DMS79 treated with DMSO at 0.1 percent for 48 hours (cell line): ENCODE measurements at places on chromosomes 1 and 21.

GRCh38 chr21:29022166-29022565, 2.3 kb upstream of the USP16 start:
- DNase-seq, result no peak

- no peak for DNase-seq
Observed at GRCh38 chr1:58899587-58900271, 115.9 kb upstream of the JUN start.

DNA sequence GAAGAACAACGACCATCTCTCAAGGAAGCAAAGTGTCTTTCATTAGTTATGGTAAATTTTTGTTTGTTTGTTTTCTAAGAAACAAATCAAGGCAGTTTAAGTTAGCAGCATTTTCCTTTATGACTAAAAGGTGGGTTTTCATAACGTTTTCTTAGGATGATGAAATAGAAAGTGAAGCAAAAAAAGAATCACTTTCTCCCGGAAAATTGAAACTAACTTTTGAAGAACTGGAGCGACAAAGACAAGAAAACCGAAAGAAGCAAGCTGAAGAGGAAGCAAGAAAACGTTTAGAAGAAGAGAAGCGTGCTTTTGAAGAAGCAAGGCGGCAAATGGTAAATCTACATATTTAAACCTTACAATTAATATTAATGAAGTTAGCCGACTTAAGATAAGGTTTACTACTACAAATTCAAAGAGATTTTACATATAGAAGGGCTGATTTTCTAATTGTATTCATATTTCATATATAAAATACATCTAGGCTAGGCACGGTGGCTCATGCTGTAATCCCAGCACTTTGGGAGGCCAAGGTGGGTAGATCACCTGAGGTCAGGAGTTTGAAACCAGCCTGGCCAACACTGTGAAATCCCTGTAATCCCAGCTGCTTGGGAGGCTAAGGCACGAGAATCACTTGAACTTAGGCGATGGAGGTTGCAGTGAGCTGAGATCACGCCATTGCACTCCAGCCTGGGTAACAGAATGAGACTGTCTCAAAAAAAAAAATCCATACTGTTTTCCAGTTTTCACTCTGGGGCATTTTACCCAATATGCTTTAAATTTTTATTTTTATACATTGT, 38.3 kb downstream of the NEXN start:
- no peak for DNase-seq

DNA sequence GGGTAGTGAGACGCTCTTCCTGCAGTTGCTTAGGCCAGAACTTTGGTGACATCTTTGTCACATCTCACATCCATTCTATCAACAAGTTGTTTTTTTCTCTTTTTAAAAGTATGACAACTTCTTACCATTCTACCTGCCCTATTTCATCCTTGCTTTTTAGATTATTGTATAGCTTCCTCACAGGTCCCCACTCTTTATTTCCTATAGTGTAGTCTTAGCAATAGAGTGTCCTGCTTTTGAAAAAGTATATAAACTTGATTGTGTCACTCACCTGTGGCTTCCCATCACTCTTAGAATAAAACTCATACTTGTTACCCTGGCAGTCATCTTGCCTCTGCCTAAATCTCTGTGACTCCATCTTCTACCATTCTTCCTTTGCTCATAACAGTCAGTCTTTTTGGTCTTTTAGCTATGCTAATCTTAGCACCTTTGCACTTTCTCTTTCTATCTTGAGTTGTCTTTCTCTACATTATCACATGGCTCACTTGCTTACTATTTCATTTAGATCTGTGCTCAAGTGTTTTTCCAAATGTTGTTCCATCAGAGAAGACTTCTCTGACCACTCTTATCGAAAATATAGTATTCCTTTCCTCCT, 9.5 kb downstream of the CDC73 start:
- DNase-seq, result no peak

- DNase-seq, result peak; percentile 47
Observed at GRCh38 chr1:233189526-233189925, 106.0 kb downstream of the PCNX2 start.

GRCh38 chr1:55448261-55448660, 233.1 kb upstream of the USP24 start:
- DNase-seq, result no peak

- DNase-seq, result no peak
Observed at GRCh38 chr1:58929671-58930325, 146.0 kb upstream of the JUN start.

DNA sequence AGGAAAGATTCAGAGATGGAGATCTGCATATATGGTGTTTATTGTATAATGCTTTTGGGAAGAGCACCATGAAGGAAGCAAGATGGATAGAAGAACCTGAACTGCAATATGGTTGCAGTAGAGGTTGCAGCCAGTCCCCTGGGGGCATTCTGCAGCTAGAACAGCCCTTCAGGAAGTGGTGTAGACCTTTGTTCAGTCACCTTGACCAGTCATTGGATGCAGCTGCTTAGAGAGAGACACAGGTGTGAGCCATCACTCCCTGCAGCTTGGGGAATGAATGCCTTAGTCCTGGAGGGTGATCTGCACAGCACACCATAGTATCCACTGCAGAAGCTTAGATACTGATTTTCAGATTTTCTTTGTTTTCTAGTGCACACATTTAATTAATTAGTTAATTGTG, 42.3 kb downstream of the NEK7 start:
- no peak for DNase-seq

- no peak for DNase-seq
Observed at GRCh38 chr1:180936110-180937011, 23.7 kb downstream of the KIAA1614 start.

DNA sequence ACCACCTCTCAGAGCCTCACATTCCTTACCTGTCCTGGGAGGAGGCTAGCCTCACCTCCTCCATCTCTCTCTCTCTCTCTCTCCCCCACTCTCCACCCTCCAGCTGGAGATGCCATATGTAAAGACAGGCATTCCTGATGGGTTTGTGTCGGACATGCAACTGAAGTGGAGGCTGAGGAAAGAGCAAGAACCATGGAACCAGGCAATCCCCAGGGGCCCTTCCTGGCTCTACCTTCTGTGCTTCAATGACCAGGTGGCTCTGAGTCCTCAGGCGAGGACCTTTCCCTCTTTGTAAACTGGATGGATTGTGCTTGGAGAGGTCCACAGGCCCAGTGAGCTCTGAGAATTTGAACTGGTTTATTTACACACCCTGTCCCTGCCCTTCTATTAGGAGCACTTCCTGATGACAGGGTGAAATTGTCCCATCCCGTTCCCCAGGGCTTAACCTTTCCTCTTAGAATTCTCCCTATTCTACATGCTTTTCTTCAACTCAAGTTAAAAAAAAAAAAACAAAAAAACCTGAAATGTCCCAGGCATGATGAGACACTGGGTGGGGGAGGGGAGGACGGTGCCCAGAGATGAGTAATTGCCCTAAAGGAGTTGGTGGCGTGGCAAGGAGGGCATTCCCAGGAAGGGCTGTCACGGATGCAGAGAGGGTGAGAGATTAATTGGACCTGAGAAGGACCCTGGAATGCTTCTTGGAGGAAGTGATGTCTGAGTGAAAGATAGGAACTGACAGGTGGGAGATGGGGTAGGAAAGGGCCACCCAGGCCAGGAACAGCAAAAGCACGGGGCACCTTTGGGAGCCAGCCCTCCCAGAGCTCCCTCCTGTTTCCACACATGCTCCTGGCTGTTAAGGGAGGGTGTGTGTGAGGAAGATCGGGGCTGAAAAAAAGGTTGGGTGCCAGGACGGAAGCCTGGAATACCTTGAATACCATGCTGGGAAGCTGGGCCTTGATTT, 50.2 kb upstream of the WASF2 start:
- DNase-seq, result peak; percentile 46

DNA sequence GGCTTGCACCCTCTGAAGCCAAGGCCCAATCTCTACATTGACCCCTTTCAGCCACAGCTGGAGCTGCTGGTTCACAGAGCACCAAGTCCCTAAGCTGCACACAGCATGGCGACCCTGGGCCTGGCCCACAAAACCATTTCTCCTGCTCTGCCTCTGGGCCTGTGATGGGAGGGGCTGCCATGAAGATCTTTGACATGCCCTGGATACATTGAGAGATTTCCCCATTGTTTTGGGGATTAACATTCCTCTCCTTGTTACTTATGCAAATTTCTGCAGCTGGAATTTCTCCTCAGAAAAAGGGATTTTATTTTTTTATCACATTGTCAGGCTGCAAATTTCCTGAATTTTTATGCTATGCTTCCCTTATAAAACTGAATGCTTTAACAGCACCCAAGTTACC, 235.8 kb downstream of the COL11A1 start:
- no peak for DNase-seq

GRCh38 chr1:89608319-89608983, 24.5 kb upstream of the LRRC8C start:
- no peak for DNase-seq

- DNase-seq, result no peak
Observed at GRCh38 chr21:35026617-35027562, 22.2 kb downstream of the RUNX1 start.

GRCh38 chr21:41779659-41780058, 12.8 kb upstream of the RIPK4 start:
- DNase-seq, result peak; percentile 96

DNA sequence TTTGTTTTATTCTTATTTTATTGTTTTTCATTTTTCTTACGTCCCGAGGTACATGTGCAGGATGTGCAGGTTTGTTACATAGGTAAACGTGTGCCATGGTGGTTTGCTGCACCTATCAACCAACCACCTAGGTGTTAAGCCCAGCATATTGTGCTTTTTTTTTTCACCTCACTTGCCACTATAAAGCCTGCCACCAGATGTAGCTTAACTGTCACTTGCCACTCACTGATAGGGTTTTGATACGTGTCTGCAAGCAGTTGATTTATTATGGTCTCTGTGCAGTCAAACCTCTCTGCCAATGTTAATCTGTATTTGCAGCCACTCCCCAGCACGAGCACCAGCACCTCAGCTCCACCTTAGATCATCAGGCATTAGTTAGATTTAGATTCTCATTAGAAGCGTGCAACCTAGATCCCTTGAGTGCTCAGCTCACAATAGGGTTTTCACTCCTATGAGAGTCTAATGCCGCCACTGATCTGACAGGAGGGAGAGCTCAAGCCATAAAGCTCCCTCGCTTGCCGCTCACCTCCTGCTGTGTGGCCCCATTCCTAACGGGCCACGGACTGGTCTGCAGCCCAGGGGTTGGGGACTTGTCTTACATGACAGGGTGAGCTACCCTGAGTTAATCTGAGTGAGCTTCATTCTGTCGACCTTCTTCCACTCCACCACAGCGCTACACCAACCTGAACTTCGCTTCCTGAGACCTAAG, 17.9 kb upstream of the ABCG1 start:
- no peak for DNase-seq

DNA sequence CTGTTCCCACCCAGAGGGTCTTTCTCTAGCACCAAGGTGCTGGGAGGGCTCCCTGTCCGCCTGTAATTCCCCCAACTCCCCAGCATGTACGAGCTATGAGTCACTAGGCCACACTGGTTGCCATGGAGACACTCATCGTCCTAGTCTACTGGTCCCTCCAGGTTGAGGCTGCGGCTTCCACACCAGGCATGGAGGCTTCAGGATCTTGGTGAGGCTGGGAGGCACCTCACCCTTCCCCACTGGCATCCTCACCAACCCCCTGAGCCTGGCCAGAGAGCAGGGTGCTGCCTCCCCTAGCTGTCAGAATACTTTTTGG, 75.6 kb upstream of the KAZN start:
- DNase-seq, result no peak

DNA sequence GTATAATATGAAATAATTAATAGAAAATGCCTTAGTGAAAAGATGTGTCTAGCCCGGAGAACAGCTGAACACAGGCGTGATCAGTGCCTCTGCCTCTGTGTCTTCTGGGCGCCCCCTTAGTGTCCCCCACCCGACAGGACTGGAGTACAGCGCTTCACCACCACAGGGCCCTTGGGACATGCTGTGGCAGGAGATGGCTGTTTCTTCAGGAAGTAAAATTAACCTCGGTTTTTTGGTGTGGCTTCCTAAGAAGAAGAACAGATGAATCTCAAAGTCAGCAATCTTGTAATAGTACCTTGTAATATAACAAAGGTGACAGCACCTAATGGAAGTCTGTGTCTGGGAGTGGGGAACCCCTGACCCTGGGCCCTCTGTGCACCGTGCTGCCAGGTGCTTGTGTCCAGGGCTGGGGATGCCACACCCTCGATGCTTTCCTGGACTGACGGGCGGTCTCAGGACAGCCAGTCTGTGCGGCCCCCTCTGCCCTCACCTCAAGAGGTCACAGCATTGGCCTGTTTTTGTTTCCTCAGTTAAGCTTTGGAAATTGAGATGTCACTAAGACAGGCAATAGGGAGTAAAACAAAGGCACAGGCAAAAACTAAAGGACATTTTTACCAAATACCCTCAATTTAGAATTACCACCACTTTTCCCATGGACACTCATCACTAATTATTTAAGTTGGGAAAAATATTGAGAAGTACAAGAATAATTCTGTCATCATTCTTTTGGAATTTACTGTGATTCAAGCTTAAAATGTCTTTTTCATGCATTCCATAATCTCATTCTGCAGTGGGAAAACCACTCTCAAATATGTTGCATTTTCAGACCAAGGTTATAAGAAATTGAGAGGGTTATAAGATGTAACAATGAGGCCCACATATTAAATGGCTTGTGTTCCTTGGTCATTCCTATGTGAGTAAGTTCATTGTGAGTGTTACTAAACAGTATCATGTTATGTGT, 79.3 kb downstream of the ADARB1 start:
- DNase-seq, result no peak

DNA sequence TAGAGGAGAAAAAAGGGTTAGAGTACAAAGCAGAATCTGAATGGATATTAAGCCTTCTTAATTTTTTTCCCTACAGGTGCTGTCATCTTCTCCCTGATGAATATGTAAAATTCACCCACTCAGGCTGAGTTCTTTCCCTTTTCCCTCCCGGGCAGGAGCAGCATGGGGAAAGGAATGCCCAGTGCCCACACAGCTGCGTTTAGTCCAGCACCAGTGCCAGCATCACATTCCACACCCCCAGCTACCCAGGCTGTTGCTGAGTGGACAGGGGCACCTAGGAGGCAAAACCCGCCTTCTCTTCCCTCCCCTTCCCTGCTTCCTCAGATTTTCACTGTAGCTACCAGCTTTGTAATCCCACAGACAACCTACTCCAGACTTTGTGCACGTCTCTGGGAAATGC, 3.4 kb upstream of the CADM3 start:
- no peak for DNase-seq

DNA sequence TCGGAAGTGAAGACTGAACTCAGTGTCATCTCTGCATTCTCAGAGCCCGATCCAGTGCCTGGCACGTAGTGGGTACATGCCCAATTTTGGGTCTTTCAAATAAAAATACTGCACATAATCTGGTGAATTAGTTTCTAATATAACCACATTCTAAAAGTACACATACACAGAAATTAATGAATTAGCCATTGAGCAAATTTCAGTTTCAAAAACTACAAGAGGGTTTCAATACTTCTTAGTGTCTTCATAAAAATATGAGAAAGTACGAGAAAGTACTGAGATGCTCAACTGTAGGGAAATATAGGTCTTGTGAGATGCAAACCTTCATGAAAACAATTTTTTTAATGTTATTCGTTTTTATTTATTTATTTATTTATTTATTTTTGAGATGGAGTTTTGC, 86.9 kb downstream of the SMYD2 start:
- no peak for DNase-seq

- no peak for DNase-seq
Observed at GRCh38 chr1:170558731-170559130, 26.8 kb downstream of the GORAB start.

GRCh38 chr1:55987491-55988249, 591.7 kb downstream of the PLPP3 start:
- no peak for DNase-seq
